ENCODE measurements at places on chromosomes 11 and 22.
A peak's percentile ranks its signal among the peaks of the same experiment; 100 is the strongest.

- no peak for DNase-seq
Observed at GRCh38 chr11:12285106-12285505, 92.3 kb upstream of the PARVA start.

DNA sequence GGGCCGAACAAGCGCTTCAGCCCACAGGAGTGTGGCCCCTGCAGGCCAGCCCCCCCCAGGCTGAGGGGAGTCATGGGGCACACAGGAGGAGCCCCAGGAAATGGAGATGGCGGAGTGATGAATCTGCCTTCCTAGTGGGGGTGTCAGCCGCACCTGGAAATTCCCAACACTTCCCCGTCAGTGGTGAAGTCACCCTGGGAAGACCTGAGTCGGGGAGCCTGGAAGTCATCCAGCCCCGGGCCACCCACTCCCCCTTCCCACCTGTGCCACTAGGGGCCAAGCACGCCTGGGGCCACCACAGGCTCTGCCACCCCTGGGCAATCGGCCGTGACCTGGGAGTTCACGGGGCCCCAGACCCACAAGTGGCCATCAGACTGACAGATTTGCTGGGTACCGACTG, 12.6 kb downstream of the WNT7B start:
- no peak for DNase-seq

DNA sequence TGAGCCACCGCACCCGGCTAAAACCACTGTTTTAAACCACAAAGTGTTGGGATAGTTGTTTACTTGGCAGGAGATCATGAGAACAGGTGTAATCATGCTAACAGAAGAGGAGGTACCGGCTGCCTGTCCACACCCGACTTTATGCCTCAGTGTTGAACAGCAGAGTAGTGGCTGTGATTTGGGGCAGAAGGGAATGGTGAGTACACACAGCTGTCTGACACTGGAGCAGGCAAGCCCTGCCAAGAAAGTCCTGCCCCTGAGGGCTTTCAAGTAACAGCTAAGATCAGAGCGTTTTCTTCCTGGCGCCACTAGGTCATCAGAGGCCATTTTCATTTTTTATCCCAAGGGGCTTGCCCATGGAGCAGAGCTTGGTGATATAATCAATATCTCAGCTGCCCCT, 8.1 kb downstream of the CDKN1C start:
- DNase-seq, result no peak

GRCh38 chr11:71321433-71322191, 69.2 kb upstream of the SHANK2 start:
- no peak for DNase-seq

DNA sequence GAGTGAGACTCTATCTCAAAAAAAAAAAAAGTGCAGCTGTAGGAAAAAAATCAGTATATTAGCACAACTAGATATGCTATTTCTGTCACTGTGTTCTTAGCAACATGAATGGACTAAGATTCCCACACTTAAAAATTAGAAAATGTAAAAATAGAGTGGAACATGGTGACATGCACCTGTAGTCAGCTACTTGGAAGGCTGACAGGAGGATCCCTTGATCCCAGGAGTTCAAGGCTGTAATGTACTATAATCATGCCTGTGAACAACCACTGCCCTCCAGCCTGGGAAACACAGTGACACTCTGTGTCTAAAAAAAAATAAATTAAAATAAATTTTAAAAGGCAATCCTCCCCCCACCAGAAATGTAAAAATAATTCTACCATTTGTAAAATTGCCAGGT, 29.8 kb downstream of the PICALM start:
- no peak for DNase-seq

DNA sequence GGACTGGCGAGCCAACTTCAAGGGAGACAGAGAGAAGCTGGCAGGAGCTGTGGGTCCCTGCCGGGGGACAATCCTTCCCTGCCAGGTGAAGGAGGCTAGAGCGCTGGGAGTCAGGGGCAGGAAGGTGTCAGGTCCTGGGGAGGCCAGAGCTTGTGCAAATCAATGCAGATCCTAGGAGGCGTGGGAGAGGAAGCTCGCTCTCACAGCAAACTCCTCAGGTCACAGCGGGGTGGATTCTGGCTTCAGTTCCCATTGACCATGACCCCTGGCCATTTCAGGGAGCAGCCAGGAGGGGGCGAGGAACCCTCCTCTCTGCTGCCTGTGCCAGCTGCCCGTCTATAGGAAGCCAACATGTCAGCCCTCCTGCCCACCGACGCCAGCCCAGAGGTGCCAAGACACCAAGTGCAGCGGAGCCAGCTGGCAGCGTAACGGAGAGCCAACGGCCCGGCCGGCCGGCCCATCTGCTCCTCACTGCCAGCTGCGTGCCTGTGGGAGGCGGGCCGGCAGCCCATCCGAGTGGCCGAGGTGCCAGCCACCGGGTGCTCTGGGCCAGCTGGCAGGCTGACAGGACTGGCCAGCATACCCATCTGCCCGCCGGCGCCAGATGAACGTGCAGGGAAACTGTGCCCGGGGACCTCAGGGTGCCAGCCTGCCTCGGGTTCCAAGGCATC, 374.8 kb downstream of the MIAT start:
- DNase-seq, result no peak

GRCh38 chr22:29388759-29389090, 355 bp upstream of the AP1B1 start:
- DNase-seq, result no peak

DNA sequence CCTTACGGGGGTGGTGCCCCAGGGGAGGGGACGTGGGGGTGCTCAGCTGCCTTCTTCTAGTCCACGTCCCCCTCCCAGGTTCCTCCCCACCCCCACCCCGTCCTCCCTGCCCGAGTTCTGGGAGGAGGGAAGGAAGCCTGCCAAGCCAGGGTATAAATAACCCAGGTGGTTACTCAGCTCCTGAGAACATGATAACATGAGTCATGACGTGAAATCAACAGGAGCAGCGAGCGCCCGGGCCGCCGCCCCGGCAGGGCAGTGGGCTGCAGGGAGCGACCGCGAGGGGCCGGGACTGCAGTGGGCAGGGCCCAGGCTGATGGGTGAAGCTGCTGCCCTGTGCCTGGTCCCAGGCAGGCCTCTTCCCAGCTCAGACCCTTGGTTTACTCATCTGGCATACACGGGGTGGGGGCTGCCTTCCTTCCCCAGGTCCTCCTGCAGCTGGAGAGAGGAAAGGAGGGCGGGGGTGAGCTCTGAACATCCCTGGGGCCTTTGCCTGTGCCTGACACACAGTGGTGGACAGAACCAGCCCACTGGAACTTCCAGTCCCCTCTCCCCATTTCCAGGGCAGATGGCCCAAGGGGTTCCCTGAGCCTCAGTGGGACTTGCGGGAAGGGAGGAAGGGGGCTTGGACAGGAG, 8.8 kb upstream of the PDGFB start:
- DNase-seq, result no peak

- no peak for DNase-seq
Observed at GRCh38 chr11:134562196-134562595, 150.2 kb upstream of the B3GAT1 start.

GRCh38 chr11:13141731-13142709, 132.9 kb downstream of the RASSF10 start:
- DNase-seq, result no peak

GRCh38 chr22:44737406-44738346, 14.7 kb upstream of the ARHGAP8 start:
- DNase-seq, result no peak

GRCh38 chr11:34750692-34751405, 130.0 kb downstream of the EHF start:
- DNase-seq, result no peak

GRCh38 chr11:124961972-124962609, 8.1 kb downstream of the CCDC15 start:
- peak; percentile 70 for DNase-seq

DNA sequence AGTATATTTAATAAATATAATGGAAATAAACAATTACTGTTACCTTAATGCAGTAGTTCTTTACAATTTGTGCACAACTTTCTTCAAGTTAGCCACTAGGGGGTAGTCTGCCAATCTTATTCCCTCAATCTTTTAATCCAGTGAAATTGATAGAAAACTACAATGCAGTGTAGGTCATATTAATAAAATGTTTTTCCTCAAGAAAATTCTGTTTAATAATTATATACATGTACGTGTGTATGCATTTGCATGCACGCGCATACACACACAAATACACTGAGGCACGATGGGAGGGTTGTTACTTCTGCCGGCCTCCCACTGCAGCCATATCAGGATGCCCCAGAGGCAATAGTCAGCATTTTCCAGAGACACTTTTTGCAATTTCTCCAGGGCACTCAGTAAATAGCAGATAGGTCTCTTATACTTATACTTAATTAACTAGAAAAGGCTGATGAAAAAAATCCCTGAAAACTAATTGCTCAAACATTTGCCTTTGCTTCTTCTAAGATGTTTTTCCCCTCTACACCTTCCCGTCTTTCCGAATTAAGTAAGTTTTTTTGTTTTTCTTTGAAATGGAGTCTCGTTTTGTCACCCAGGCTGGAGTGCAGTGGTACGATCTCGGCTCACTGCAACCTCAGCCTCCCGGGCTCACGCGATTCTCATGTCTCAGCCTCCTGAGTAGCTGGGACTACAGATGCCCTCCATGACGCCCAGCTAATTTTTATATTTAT, 3.1 kb downstream of the GAB2 start:
- DNase-seq, result no peak

DNA sequence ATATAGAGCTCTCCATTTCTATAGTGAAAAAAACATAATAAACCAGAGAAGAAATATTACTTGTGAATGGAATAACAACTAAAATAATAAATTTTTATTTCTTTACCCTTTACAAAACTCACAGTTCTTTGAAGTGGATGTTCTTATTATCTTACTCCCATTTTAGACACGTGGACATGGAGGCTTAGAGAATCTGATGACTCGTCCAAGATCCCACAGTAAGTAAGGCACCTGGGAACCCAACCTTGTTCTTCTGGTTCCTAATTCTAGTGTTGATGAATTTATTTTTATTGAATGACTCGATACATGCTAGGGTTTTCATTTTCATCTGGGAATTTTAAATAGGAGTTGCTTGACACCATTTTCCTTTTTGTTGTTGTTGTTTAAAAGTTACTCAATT, 1.8 kb downstream of the BPIFC start:
- DNase-seq, result no peak

DNA sequence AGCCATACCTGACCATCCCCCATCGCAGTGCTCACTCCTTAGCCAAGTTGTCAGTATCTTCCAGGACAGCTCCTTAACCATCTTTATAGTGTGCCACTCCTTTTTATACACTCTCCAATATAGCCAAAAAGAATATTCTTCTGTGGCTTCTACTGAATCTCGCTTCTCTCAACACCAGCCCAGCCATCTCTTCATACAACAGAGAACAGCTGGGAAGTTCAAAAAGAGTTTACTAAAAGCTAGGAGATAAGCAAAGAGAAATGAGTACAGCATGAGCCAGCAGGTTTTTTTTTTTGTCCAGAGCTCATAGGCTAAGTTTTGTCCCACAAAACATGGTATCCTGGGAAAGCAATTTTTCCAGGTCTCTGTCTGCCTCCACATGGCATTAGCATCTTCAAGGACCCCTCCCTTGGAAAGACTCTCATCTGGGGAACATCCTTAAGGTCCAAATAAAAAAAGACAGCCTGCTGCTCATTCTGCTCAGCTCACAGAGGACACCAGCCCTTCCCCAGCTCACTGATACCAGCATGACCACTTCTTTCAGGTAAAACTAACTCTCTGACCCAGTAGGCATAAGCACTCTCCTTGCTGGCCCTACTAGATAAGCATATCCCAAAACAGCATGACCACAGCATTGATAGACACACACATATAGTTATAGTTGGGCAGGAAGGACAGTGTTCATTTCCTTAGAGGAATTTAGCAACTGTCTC, 48.8 kb upstream of the YWHAH start:
- DNase-seq, result no peak

DNA sequence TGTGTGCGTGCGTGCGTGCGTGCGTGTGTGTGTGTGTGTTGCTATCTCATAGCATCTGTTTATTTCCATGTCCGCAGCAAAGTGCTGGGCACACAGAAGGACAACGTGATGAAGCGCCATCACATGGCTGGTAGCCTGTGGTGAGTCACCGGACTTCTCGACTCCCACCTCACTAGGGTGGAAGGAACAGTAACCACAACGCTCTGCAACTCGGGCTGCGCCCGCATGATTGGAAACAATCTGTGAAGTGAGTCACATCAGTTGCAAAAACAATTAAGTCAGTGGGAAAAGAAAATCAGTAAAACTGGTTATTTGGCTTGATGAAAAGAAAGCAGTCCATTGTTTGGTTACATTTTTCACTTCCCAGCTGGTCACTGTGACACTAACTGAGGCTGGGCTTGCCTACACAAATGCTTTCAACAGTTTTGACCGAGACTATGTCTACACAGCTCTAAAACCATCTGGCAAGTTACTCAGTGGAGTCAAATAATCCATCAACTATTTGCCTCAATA, 437.3 kb upstream of the CADM1 start:
- DNase-seq, result no peak

DNA sequence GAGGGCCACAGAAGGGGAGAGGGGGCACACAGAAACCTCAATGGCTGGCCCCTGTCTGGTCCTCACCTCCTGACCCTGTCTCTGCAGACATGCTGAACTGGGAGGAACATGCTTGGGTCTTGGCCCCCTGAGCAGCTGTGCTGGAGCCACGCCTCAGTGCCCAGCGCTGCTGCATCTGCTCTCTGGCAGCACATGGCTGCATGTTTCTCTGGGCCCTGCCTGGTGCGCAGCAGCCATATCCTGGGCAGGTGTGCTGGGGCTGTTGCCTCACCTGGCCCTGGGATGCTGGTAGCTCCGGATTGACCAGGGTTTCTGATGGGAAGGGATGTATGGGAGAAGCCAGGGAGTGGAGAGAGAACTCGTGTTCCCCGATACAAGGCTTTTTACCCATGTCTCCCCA, 248.0 kb downstream of the ST3GAL4 start:
- DNase-seq, result no peak

GRCh38 chr11:66880496-66881450, 23.9 kb downstream of the LRFN4 start:
- DNase-seq, result no peak

DNA sequence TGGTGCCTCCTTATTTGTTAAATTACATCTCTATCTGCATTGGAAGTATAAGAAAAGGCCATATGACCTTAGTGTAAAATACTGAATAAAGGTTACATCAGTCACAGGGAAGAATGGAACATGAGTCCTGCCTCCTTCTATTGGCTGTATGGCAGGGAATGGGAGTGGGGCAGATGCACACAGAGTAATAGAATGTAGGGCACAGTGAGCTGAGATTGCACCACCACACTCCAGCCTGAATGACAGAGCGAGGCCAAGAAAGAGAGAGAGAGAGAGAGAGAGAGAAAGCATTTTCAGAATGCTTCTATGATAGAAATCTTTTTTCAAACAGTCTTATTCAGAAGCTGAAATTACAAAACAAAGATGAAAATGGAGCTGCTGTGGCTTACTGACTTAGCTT, 58.8 kb downstream of the SLN start:
- DNase-seq, result no peak

Data from skin of body (tissue), 3 donors.